M059J (cell line): ENCODE measurements at places on chromosomes 5 and 9.
A peak's percentile ranks its signal among the peaks of the same experiment; 100 is the strongest.

GRCh38 chr5:145835848-145836239 is 702 bp upstream of the PRELID2 start:
- DNase-seq = no peak

GRCh38 chr5:175588709-175589429 is 69.0 kb upstream of the HRH2 start:
- DNase-seq = no peak

GRCh38 chr9:136917902-136918301 is 26.6 kb downstream of the FBXW5 start:
- DNase-seq = no peak

GRCh38 chr5:150081541-150082283 is 4.6 kb downstream of the CSF1R start:
- no peak for DNase-seq

DNA sequence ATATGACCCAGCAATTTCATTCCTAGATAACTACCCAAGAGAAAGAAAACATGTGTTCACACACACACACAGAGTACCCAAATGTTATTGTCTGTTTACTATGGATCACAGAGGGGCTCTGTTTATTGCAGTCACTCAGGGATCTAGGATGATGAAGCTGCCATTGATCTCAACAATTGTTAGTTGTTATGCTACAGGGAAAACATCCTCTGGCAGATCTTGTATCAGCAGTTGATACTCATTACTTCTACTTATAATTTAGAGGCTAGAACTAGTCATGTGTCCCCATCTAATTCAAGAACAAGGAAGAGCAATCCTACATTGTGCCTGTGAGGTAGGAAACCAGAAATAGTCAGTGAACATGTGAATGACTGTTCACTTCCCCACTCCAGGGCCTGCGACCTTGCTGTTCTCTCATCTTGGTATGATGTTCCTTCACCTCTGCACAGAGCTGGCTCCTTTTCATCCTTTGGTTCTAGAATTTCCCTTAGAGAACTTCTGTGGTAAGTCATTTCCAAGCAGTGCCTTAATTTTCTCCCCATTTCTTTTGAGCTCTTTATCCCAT is 30.3 kb downstream of the NMUR2 start:
- no peak for DNase-seq

GRCh38 chr5:92402045-92402444 is 1018.9 kb upstream of the ARRDC3 start:
- DNase-seq = peak; percentile 77

DNA sequence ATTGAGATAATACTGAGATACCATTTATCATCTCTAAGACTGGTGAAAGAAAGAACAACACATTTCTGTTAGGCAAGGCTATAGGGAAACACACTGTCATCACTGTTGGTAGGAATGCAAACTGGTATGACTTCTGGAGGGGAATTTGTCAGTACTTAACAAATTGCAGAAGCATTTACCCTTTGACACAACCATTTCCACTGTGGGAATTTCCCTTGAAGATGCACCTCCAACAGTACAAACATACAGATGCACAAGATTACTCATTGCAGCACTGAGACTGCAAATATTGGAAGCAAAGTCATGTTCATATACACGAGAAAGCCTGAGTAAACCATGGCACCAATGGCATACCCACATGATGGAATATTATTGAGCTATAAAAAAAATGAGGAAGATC is 17.6 kb downstream of the GM2A start:
- peak; percentile 31 for DNase-seq

DNA sequence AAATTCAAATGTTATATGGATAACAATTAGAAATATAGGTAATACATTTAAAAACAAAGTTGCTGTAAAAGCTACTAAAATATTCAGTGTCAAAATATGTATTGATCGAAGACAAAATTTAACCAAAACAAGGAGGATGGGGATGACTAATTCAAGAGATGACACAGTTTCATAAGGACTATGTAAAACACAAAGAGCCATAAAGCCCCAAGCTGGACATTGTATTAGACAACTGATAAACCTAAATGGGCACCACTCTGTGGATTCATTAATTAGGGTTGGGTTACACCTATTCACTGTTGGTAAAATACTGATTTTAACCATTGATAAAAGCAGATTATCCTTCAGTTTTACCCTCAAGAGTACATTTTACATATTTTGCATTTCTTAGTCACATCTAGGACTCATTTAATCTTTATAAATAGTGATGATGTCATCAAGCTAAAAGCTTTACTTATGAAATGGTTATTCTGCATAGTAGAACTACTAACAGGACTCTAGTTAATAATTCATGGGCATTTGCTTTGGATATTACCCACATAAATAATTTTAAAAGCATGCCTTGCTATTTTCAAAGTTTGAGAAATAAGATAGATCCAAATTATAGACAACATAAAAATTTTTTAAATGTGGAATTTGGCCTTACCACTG is 13.7 kb downstream of the TUT7 start:
- DNase-seq = no peak

GRCh38 chr5:132296412-132297016 is 2.3 kb downstream of the SLC22A4 start:
- DNase-seq = no peak
